OCI-LY7 (cell line): ENCODE measurements at places on chromosomes 12 and 14.

- no peak for DNase-seq
Measured at GRCh38 chr14:49159081-49159480, 427.1 kb downstream of the RPS29 start.

GRCh38 chr12:121649819-121650353 is 19.6 kb downstream of the MORN3 start:
- DNase-seq: no peak

GRCh38 chr14:96091149-96091693 is 52.1 kb downstream of the C14orf132 start:
- DNase-seq: no peak

- peak; percentile 51 for DNase-seq
Measured at GRCh38 chr14:80942191-80942600, 658 bp upstream of the CEP128 start.

GRCh38 chr14:76770521-76771436 is 9.5 kb downstream of the VASH1 start:
- DNase-seq: no peak

DNA sequence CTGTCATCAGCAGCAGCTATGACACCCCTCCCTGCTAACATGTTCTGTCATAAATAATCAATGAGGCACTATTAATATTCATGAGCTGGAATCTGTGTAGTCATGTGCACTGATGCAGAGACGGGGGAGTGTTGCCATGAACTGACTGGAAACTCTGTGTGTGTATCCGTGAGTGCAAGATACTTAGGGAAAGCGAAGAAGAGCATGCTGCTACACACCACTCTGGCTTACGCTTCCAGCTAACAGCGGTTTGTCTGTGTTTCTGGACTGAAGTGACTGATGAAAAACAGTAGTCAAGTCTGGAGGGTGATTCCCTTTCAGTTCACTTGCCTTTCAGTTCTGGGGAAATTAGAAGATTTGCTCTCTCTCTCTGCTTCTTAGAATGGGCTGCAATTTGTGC is 249.4 kb downstream of the PDZRN4 start:
- peak; percentile 60 for DNase-seq

GRCh38 chr14:91155626-91156089 is 41.8 kb downstream of the DGLUCY start:
- DNase-seq: no peak

GRCh38 chr14:104443391-104444158 is 136.0 kb upstream of the C14orf180 start:
- no peak for DNase-seq

GRCh38 chr14:68651652-68652432 is 141.0 kb downstream of the ZFP36L1 start:
- no peak for DNase-seq
